Transverse colon (tissue), 4 donors: ENCODE measurements at places on chromosomes 16 and 17.

GRCh38 chr16:70778901-70779309, 22.1 kb downstream of the VAC14 start:
- peak; percentile 38 for DNase-seq

DNA sequence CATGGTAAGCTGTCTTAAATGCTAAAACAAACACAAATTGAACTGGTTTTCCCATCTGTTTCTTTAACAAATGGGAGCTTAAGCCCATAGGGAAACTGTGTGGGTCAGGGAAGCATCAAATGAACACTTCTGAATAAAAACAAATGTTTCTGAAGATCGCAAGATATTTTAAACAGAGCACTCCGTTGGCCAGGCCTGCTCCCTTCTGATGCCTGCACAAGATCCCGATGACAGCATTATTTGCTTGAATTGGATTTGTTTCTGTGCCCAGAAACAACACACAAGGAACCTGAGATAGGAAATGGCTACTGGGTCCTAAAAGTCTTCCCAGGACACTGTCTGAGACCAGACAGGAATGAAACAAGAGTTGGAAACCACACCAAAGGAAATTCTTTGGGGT, 425.8 kb upstream of the ZFHX3 start:
- DNase-seq, result no peak

DNA sequence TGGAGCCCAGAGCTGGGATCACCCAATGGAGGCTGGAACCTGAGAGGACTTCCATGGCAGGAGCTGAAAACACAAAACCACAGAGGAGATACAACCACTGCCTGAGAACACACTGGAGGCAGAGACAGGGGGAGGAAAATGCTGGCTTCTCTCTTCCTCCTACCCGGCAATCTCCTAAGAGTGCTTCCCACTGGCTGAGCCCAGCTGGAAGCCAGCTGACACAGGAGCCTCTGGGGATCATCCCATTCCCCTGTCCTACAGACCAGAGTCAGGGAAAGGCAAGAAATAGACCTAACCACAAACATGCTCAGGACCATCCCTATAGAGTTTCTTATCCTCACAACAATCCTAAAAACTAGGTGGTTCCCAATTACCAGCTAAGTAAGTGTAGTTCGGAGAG, 112.4 kb upstream of the CDH5 start:
- DNase-seq, result no peak

- DNase-seq, result no peak
Measured at GRCh38 chr17:51083981-51084380, 36.7 kb downstream of the SPAG9 start.

DNA sequence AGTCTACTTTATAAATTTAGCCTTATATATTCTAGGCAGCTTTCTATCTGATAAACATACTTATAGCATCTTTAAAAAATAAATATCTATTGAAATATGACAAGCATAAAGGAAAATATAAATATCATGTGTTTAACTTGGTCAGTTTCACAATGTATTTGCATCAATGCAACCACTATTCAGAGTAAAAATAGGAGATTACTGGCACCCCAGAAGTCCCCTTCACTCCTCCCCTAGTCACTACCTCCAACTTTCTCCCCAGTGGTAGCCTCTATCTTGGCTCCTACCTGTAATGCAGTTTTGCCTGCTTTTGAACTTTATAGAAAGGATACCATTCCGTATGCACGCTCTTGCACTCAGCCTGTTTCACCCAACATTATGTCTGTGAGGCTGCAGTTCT, 3.2 kb upstream of the NOD2 start:
- no peak for DNase-seq

DNA sequence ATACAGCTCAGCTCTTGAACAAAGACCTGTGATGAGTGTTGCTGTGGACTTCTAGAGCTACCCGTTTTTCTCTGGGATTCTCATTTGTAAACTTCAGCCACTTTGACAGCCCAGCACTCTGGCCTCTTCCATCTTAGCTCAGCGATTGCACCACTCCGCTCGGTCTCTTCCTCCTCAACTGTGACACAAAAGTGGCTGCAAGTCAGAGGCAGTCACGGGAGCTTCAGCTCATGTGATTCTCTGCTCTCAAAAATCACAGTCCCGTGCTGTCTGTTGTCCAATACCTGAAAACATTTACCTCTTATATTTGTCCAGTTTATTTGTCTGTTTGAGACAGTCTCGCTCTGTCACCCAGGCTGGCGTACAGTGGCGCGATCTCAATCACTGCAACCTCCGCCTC, 75.7 kb upstream of the DNAH17 start:
- DNase-seq, result no peak

DNA sequence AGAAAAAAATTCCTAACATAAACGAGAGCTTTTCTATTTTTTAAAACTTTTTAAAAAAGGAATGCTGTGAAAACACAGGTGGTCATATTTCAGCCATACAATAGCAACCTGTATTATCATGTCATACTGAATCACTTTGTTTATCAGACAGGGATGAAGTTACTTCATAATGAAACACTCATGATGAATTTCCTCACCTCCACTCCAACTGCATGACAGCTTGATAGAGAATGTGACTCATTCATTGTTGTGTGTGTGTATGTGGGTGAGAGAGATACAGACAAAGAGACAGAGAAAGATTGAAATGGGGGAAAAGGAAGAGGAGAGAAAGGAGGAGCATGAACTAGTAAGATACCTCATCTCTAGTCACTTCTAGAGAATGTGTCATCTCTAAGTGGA, 109.0 kb downstream of the SYCE1L start:
- no peak for DNase-seq

DNA sequence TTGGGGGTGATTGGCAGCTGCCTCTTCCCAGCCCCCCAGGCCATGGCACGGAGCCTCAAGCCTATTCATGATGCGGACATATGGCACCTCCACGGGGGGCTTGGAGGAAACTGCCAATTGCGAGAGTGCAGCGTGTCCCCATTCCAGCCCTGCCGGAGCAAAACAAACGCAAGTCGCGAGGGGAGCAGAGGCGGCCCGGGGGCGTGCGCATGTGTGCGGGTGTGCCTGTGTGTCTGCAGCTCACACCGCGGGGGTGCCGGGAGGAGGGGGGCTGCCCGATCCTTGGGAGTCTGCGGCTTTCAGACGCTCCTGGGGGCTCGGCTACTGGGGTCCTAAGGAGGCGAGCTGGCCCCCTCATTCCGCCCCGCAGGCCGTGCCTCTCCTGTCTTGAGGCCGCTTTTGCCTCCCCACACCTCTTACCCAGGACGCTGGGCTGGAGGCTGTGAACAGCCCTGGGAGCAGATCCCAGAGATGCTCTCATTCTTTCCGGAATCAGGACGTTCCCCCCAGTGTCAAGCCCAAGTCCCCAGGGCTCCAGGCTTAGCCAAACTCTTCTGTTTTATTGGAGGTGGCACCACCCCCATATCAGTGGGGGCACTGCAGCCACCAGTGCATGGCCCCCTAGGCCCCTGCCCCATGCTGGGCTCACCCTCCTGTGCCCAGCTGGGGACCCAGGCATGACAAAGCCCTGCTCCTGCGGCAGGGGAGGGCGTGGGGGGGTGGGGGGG, 29.1 kb downstream of the ENDOV start:
- no peak for DNase-seq

GRCh38 chr17:59362811-59363205, 31.4 kb downstream of the YPEL2 start:
- no peak for DNase-seq

DNA sequence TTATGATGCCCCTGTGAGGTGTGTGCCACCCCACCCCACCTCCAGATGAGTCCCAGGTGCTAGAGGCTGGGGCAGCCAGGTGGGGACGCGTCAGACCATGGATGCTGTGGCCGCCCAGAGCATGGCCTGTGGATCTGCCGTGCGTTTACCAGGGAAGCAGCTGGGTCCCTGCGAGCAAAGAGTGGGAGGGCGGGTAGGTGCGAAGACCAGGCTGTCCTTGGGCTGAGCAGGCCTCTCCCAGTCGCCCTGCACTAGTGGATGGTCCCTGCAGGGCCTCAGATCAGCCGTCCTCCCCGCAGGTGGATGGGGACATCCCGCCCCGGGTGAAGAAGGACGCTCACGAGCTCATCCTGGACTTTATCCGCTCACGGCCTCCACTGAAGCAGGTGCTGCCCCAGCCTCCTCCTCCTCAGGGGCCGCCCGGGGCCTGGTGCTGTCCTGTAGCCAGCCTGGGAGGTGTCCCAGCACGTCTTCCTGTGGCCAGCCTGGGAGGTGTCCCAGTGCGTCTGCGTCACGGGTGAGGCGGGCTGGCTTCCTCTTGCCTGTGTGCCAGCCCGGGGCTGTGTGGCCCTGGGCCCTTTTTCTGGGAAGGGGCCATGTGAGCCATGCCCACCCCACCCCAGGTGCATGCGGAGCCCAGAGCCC, 18.0 kb upstream of the TCF25 start:
- DNase-seq, result no peak
